ENCODE measurements at places on chromosomes 2 and 18. TPM values are rescaled to one million over a fixed set of nuclear protein-coding genes. Genes with fewer than 3 reads are reported as not detected.

DNA sequence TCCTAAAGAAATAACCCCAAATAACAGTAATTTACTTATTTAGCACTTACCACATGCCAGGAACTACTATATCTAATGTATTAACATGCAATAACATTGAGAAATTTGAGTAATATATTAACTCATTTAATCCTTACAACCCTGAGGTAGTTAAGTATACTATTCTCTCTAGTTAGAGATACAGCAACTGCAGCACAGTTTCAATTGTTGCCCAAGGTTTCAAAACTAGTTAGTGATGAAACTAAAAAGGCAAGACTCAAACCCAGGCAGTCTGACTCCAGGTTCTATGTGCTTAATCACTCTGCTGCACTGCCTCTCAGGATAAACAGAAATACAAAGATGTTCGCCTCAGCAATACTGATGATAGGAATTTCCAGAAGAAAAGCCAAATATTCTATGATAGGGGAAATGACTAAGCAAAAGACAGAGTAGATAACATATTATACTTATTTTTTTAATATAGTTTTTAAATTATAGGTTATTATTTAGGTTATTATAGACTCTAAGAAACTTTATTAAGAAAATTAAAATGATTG is 88.0 kb downstream of the SS18 start:
- no peak for DNase-seq

GRCh38 chr2:98548920-98549818 is 59.1 kb downstream of the COA5 start:
- DNase-seq: no peak

The CENPA gene
- total RNA-seq: 4.3 TPM

DNA sequence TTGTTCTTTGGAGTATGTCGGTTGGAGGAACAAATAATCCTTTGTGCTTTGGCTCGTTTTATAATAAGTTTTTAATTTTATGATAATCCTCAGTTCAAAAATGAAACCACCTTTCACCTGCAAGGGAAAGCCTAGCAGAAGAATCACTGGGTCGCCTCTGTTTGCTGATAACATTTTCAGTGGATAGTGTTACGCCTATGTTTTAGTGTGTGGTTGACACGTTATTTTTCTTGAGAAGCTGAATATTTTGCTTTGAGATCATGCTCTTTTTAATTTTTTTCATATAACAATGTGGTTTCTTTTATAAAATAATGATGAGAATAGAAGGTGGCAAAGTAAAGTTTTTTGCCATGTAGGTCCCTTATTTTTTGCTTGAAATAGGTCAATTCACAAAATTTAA is 172.7 kb upstream of the ZEB2 start:
- no peak for DNase-seq

GRCh38 chr2:68765739-68766375 is 31.2 kb downstream of the ARHGAP25 start:
- no peak for DNase-seq

- no peak for DNase-seq
Measured at GRCh38 chr18:70500748-70501147, 211.9 kb downstream of the SOCS6 start.

The SLC38A11 gene
- 0.35 TPM for total RNA-seq

DNA sequence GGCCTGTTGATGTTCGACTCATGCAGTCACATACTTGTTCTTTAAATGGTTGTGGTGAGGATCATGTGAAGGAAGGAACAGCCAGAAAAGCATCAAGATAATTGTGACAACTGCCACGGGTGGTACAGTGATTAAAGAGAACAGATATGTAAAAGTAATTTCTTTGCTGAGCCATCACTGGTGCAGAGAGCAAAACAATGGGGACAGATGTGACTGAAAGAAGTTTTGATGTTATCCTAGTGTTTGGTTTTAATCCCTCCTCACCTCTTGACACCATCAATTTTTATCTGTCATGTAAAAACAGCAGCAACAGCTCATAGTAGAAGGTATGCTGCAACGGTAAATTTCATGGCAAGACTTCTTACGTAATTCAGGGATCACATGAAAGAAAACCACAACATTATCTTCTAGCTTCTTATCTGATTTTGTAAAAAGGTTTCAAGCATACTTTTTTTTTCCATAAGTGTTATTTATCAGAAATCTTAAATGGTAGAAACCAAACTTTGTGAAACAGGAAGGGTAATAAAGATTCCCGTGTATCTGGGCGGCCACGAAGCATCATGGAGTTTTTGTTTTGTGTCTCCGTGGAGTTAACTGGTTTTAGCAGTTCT is 65.2 kb downstream of the PLCL1 start:
- no peak for DNase-seq

DNA sequence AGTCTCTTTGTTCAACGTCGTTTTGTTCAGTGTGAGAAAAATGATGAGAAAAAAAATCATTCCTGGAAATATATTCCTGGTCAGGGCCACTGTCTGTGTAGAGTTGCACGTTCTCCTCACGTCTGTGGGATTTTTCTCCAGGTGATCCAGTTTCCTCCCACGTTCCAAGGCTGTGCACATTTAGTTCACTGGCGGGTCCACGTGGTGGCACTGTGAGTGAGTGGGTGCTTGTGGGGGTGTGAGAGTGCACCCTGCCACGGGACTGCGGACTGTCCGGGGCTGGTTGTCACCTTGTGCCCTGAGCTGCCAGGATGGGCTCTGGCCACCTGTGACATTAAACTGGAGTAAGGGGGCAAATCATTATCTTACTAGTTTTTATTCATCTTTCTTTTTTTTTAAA is 30.3 kb upstream of the ACYP2 start:
- DNase-seq: no peak

GRCh38 chr2:66445076-66445924 is 10.4 kb downstream of the MEIS1 start:
- DNase-seq: peak; percentile 21

The CCDC178 gene
- total RNA-seq: 0.58 TPM

DNA sequence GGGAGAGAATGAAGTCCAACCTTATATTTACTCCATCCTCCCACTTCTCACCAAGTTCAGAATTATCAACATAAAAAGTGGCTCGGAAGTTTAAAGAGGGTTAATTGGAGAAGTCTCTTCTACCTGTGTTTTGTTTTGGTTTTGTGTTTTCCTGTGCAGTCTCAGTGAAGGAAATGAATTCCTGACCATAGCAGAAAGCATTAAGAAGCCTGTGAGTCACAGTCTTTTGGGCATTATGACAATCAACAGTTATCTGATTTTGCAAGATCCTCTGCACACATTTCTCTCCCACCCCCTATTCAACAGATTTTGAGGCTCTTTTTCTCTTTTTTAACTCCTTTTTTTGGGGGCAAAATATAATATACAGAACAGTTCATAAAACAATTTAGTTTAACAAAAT is 8.6 kb upstream of the RPL37A start:
- no peak for DNase-seq

DNA sequence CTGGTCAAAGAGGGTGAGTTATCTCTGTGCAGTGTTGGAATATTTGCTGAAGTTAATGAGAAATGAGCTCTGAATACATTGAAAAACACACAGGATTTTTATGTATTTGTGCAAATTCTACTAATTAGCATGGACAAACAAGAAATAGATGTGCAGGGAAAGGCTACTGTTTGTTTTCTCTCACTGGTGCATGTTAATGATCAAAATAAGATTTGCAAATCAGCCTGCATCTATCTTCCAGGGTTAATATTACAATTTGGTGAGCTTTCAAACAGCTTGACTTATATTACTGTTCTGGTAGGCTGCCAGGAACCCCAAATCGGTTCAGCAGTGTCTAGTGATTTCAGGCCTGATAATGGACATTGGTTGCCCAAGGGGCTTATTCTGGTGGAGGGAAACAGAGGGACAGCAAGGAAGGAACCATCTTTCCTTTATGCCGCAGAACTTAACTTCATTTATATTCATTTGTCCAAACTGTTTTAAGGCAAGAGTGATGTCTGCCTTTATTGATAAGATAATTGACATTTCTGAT is 93.8 kb upstream of the REG3A start:
- DNase-seq: no peak

The LOXL3 gene
- 6.1 TPM for total RNA-seq

DNA sequence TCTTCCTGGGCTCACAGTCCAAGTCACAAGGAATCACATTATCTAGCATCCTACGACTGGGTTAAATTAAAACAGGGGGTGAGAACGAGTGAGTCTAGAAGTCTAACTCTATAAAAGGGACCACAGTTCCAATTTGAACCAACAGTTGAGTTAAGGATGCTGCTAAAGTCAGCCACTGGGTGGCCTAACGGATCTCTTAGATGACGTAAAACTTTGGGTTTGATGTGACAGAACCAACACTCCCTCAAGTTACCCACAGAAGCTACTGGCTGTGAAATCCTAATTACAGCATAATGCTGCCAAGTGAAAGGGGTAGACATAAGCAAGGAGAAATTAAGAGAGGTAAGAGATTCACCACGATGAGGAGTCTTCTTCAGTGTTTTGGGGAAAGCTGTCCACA is 32.7 kb upstream of the RUFY4 start:
- DNase-seq: no peak

- no peak for DNase-seq
Measured at GRCh38 chr2:227057060-227057459, 106.9 kb downstream of the COL4A4 start.

DNA sequence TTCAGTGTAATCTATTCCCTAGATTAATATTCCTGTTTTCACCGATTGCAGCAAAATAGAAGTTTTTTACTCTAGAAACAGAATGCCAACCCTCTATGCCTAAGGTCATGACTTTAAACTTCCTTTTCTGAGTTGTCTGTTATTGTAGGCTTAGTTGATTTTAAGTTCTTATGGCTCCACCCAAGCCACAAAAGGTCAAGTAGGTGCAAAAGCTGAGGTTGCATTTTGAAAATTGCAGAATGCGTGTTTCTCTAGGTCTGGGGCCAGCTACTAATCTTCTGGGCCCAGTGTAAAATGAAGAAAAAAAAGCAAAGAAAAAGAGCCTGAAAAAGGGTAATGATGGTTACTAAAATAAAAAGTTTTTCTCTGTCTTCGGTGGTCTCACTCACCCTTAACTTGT is 635.7 kb upstream of the FAM98A start:
- no peak for DNase-seq

DNA sequence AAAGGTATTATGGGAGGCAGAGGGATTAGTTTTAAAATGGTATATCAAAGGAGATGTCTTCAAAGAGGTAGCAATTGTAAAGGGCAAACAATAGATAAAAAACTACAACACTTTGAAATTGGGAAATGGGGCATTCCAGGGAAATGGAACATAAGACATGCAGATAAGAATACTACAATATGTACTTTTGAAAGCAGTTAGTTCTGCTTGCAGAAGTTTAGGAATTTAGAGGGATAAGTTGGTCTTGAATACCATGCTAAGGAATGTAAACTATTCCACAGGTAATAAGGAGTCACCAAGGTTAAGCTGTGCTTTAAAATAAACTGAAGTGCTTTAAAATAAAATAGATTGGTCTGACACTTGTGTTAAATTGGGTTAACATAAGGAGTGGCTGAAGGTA is 571.7 kb upstream of the ACVR2A start:
- no peak for DNase-seq

The IL37 gene
- total RNA-seq: not detected

DNA sequence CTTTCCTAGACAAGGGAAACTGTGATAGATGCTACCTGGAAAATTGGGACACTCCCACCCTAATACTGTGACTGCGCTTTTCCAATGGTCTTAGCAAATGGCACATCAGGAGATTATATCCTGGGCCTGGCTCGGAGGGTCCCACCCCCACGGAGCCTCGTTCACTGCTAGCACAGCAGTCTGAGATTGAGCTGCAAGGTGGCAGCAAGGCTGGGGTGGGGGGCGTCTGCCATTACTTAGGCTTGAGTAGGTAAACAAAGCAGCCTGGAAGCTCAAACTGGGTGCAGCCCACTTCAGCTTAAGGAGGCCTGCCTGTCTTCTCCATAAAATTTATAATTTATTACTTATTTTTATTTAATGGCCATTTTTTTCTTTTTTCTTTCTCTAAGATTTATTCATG is 802.1 kb upstream of the SLC39A10 start:
- DNase-seq: no peak

- no peak for DNase-seq
Measured at GRCh38 chr2:218729640-218730039, 19.0 kb downstream of the TTLL4 start.

DNA sequence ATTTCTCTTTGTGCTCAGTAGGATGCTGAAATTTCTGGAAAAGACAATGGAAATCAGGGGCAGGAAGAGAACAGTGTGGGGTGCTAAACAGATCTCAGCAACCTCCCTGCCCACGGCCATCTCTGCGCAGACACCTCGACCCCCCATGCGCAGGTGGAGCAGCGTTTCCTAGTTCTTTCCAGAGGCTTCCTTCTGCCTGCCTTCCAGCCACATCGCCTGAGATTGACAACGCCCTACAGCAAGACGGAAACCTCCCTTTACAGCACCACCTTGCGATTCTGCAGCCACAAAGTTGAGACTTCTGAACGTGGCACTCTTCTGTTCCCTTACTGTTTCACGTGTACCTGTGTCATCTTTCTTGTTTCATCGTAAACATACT is 31.4 kb upstream of the CASP8 start:
- DNase-seq: no peak

DNA sequence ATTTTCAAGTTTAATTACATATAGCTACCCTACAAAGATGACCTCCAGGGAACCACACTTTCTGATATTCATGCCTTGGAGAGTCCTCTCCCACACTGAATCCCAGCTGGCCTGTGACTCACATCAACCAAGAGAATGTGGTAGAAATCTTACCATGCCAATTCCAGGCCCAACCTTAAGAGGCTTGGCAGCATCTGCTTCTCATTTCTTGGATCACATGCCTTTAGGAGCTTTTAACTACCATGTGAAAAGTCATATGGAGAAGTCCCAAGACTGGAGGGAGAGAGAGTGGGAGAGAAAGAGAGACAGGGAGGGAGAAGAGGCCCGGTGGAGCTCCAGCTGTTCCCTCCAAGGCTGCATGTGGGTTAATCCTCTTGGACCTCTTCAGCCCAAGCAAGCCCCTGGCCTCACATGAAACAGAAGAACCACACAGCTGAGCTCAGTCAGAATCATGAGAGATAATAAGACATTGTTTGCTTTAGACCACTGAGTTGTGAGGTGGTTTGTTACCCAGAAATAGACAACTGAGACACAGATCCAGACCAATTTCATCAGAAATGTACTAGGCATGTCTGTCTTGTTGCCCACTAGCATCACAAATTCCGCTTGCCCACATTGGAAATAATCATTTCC is 190.7 kb downstream of the MTCL1 start:
- DNase-seq: no peak

- no peak for DNase-seq
Measured at GRCh38 chr2:180000434-180000833, 6.7 kb downstream of the CWC22 start.

- no peak for DNase-seq
Measured at GRCh38 chr2:70552501-70553333, 909 bp downstream of the TGFA start.

- DNase-seq: no peak
Measured at GRCh38 chr18:21433436-21433835, 167.1 kb downstream of the ESCO1 start.

The GCG gene
- 16.6 TPM for total RNA-seq

All from muscle of leg (tissue), 16 donors.